ENCODE measurements at places on chromosomes 5 and 9.

GRCh38 chr5:91384671-91385430 is 1.7 kb upstream of the ARRDC3 start:
- DNase-seq, result no peak

- DNase-seq, result no peak
These were observed 29.9 kb downstream of the MAP3K1 start for GRCh38 chr5:56845277-56845676.

- no peak for DNase-seq
These were observed 5.8 kb upstream of the SPATA31C2 start for GRCh38 chr9:88143957-88144625.

- DNase-seq, result no peak
These were observed 24.1 kb downstream of the TENT4A start for GRCh38 chr5:6737043-6737941.

DNA sequence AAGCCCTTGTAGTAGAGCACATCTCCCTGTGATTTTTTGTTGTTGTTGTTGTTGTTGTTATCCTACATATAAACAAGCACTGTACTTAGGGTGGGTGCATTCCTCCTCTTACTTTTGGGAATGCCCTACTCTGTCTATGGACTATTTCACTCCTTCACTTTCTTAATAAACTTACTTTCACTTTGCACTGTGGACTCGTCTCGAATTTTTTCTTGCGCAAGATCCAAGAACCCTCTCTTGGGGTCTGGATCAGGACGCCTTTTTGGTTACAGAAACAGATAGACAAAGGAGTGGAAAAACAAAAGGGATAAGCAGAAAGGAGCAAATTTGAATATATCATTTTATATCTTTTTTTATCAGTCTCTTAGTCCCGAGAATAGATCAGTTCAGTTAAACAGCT is 14.4 kb upstream of the PAIP1 start:
- DNase-seq, result no peak

- DNase-seq, result no peak
These were observed 97.6 kb downstream of the ARSB start for GRCh38 chr5:78887384-78888118.

GRCh38 chr5:1962619-1963355 is 80.1 kb upstream of the IRX4 start:
- no peak for DNase-seq

DNA sequence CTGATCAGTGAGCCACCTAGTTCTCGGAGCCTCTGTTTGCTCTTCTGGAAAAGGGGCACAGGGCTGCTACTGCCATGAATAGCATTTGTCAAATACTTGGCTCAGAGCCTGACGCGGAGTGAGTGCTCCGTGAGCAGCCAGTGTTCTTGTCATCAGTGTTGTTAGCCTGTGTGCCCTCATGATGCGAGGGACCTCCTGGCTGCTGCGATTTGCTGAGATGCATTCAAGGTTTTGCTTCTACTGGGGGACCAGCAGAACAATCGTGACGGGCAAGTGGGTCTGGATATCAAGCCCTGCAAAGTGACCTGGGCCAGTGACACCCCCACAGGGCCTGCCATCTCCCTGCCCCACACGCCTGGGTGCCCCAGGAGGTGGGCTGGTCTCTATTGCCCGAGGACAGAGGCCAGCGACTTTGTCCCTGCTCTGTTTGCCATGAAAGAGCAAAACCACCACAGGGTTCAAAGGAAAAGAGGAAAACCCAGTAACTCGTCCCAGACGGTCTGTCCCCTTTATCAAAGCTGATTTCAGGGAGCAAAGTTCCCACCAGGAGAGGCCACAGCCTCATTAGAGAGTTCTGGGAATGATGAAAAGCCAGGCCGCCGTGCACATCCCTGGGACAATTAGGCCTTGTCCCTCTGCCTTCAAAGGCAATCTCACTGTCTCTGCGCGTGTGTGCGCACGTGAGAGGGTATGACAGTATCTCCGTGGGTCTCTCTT is 86.5 kb upstream of the LMX1B start:
- DNase-seq, result no peak

DNA sequence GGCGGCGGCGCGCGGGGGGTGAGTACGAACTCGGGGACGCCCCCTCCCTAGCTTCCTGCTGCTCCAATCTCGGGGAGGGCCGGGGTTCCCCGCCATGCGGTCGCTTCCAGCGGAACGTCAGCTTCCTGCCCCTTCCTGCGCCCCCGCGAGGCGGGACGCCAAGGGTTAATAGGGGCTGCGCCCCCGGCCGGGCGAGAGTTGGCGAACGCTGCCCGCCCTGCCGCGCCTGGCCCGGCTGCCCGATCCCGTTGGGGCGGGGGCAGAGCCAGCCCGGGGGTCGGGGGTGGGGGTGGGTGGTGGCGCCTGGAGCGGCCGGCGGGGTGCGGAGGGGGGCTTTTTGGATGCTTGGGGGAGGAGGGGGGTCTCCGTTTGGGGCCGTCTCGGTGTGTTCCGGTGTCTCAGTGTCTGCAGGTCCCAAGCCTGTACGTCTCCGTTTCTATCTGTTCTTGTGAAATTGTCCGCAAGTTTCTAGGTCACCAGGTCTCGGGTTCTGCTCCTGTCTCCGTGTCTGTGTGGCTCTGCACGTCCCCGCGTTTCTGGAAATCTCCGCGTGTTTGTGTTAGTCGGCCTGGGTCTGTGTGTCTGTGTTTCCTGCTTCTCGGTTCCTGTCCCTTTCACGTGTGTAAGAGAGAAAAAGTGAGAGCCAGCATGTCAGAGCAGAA is 789 bp downstream of the COL27A1 start:
- DNase-seq, result no peak

- DNase-seq, result no peak
These were observed 22.8 kb downstream of the FBXW5 start for GRCh38 chr9:136921718-136922117.

DNA sequence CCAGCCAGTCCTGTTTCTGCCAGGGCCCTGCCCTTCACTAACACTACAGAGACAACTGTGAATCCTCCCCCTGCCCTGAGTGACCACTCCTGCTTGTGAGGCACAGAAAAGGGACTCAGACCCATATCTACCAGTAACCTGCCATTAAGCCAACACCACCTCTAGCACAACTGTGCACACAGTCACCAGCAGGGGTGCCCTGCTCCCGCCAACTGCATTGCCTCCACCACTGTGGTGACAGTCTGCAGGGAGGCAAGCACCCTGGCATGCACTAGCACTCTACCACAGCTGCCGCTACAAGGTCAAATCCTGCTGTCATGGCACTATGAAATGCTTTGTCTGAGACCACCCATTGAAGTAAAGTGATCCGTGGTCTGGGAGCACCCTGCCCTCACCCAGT is 1028.5 kb upstream of the CDH9 start:
- no peak for DNase-seq

DNA sequence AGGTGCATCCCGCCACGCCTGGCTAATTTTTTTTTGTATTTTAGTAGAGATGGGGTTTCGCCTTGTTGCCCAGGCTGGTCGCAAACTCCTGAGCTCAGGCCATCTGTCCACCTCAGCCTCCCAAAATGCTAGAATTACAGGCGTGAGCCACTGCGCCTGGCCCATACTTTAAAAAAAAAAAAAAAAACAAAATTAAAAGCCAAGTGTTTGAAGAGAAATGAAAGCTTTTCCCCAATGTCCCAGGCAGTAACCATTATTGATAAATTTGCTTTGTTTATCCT is 9.5 kb downstream of the PRRC2B start:
- DNase-seq, result no peak

- DNase-seq, result no peak
These were observed 19.1 kb upstream of the GLE1 start for GRCh38 chr9:128485414-128485855.

GRCh38 chr5:109907731-109908130 is 218.0 kb downstream of the MAN2A1 start:
- no peak for DNase-seq

DNA sequence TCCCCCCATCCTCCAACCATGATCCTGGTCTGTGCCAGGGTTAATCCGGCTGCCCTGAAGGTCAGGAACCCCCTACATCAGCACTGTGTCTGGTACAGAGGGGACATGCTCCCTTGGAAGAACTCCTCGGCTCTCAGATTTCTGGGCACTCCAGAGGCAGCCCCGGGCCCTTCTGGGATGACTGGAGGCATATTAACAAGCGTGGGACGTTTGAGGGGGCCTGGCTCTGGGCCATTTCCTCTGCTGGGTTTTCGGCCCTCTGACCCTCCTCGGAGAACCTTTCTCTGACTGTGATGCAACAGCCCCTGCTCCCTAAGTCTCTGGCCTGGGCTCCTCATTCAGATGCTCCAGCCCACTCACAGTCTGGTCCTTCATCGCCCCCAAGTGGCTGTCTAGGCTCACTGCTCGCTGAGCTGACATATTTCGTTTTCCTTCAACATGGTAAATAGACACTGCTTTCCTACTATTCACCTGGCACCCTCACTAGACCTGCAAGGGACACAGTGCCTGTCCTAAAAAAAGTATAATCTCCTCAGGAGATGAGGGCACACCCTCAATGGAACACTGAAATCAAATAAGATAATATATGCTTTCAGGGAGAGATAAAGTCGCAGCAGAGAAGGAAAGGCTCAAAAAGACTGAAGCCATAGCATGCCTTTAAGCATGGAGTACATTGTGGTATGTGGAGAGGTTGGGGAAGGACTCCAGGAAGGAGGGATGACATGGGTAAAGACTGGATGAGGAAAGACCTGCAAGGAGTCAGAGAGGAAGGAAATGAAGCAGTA is 404.7 kb upstream of the TRPC7 start:
- no peak for DNase-seq

DNA sequence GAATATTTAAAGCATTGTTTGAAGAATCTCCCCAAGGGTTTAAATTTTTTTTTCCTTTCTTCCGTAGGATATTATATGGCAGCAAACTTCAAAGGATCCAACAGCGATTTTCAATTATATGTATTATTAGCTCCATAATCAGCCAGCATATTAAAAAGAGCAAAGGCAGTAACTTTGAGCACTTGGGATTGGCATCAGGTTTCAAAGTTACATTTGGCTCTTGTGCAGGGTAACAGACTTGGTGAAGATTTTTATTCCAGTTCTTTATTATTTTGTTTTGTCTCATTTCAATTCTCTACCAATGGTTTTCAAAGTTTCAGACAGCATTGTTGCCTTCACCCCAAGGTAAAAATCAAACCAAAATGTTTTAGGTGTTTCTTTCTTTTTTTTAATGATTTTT is 116.7 kb upstream of the ZNF366 start:
- DNase-seq, result no peak

DNA sequence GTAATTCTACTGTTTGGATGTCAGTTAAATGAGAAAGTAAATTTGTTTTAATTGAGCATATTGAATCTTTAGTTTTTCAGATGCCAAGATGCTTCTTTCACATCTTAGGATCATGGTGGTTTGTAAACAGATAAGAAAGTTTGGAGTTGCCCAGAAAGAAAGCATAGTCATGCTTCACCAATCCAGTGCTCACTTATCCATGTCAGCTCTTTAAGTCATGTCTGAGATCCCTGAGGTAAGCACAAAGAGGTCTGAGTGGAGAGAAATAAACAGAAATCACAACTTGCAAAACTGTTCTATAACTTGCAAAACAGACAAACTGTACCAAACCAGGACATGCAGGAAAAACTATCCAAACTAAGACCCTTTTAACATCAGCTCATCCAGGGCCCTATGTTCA is 87.7 kb downstream of the OSTF1 start:
- no peak for DNase-seq

DNA sequence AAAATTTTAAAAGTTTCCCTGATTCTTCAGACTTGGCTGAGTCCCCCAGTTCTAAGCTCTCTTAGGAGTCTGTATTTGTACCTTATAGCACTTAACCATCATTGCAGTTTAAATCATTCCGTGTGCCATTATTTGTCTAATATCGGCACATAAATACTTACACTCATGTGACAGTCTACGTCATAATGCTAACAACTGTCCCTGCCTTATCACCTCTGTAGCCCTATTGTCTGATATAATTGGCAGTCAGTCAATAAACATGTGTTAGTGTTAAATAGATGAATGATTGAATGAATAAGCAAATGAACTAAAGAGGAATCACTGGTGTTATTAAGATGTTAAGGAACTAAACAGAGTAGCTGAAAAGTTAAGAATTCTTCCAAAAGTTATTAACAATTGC is 287.8 kb downstream of the EBF1 start:
- no peak for DNase-seq

- no peak for DNase-seq
These were observed 15.6 kb upstream of the DENND1A start for GRCh38 chr9:123945532-123945931.

Measured in activated CD8-positive, alpha-beta memory T cell treated with anti-CD3 and anti-CD28 coated beads for 48 hours (primary cell).